Activated T-helper 9 cell treated with anti-CD3 and anti-CD28 coated beads, Interleukin-2, amount 50 U/mL, for 16 hours (primary cell): ENCODE measurements at places on chromosomes 6 and 20.

- no peak for DNase-seq
Measured at GRCh38 chr6:150689900-150690590, 90.4 kb downstream of the PLEKHG1 start.

GRCh38 chr6:120164531-120164930 is 815.0 kb upstream of the MAN1A1 start:
- DNase-seq, result no peak

GRCh38 chr6:135052939-135053338 is 1.7 kb downstream of the HBS1L start:
- no peak for DNase-seq

GRCh38 chr6:53741034-53741823 is 53.6 kb upstream of the LRRC1 start:
- no peak for DNase-seq

- DNase-seq, result no peak
Measured at GRCh38 chr6:1482381-1483166, 93.2 kb downstream of the FOXF2 start.

- DNase-seq, result no peak
Measured at GRCh38 chr20:1386323-1386722, 6.5 kb downstream of the FKBP1A start.

DNA sequence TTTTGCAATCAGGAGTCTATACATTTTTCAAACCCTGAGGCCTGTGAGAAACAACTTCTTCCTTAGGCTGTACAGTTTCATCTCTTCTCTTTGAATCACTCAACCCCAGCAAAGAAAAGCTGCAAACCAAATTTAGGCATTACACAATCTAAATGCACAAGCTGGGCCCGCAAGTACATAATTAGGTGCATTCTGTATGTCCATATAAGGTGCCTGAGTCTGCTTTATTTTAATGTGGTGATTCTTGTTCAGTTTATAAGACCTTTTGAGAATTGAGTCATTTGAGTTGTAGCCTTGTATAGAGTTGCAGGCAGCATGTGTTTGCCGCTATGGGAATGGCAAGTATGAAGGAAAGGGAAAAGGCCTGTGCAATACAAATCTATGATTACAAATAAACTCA is 709.6 kb upstream of the MARCKS start:
- no peak for DNase-seq

DNA sequence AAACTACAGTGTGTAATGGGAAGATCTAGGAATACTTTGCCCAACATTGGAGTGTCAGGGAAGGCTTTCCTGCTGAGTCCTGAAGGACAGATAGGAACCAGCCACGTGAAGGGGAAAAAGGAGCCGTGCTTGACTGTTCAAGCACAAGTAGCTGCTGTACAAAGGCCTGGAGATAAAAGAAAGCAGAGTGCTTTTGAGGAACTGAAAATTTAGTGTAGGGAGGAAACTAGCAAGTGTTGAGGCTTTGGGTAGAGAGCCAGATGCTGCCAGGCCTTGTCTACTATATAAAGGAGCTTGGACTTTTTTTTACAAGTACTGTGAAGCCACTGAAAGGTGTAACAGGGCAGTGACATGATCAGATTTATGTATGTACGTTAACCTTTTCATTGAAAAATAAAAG is 39.0 kb downstream of the DSE start:
- no peak for DNase-seq

GRCh38 chr6:129105793-129106192 is 222.9 kb downstream of the LAMA2 start:
- no peak for DNase-seq

- no peak for DNase-seq
Measured at GRCh38 chr6:13184547-13184946, 143.8 kb downstream of the TBC1D7 start.

GRCh38 chr6:514396-514978 is 122.9 kb downstream of the IRF4 start:
- DNase-seq, result no peak

- no peak for DNase-seq
Measured at GRCh38 chr6:40841721-40842120, 197.3 kb downstream of the UNC5CL start.

GRCh38 chr20:14715400-14715799 is 378.0 kb upstream of the FLRT3 start:
- no peak for DNase-seq

- DNase-seq, result no peak
Measured at GRCh38 chr6:35090734-35091133, 50.4 kb downstream of the TCP11 start.

DNA sequence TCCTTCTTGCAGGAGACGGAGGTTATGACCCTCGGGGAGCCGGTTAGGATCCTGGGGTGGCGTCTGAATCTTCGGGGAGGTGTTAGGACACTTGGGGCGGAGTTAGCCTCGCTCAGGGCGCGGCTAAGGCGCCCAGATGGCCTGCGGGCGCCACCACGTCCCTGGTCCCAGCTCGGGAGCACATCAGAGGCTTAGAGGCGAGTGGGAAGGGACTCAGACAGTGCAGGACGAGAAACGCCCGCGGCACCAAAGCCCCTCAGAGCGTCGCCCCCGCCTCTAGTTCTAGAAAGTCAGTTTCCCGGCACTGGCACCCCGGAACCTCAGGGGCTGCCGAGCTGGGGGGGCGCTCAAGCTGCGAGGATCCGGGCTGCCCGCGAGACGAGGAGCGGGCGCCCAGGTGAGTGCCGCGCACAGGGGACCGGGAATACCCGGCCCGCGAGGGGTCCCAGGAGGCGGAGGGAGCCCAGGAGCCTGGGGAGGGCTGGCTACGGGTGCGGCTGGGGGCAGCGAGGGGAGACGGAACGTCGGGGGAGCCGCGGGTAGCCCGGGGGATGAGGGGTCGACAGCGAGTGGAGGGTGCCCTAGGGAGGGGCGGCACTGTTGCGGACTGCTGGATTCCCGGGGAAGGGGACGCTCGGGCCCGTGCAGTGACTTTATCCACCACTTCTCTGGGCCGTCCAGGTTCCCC is at the start of gene HCK:
Gene HCK, plus strand, starts transcription at position 153 of the 688 bp plus-strand sequence.
- no peak for DNase-seq

DNA sequence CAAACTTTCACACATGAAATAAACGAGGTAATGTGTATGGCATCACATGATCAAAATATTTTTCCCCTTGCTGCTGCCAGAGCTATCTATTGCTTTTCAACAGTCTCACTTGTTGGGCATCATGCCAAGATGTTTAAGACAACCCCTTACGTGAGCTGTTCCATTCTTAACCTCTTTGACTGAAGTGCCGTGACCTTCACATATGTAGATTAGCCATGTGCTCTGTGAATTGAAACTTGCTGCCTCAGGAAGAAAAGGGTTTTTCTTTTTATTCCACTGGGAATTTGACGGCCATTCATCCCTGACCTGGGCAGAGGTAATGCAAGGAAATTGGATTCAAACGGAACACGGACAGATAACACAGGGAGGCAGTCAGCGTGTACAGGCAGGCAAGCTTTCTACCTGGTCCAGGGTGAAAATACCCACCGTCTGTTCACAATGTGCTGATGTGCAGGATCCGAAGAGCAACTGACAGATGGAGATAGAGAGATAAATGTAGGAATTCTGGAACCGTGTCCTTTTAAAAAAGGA is 14.2 kb downstream of the ARID1B start:
- DNase-seq, result no peak

DNA sequence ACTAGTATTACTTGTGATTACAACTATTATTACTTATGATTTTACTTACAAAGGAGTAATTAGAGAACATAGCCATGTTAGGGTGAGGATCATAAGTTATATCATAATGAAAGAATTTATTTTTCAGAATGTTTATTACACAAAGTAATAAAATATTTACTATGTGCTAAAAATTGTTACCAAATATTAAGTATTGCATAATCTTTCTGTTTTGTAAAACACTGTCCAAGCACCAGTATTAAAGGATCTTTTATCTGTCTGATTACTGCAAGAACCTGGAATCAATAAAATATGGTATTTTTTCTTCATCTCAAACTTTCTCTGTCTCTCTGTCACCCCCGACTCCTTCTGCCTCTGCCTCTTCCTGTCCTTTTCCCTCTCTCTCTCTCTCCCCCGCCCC is 250.1 kb downstream of the BCKDHB start:
- DNase-seq, result no peak

DNA sequence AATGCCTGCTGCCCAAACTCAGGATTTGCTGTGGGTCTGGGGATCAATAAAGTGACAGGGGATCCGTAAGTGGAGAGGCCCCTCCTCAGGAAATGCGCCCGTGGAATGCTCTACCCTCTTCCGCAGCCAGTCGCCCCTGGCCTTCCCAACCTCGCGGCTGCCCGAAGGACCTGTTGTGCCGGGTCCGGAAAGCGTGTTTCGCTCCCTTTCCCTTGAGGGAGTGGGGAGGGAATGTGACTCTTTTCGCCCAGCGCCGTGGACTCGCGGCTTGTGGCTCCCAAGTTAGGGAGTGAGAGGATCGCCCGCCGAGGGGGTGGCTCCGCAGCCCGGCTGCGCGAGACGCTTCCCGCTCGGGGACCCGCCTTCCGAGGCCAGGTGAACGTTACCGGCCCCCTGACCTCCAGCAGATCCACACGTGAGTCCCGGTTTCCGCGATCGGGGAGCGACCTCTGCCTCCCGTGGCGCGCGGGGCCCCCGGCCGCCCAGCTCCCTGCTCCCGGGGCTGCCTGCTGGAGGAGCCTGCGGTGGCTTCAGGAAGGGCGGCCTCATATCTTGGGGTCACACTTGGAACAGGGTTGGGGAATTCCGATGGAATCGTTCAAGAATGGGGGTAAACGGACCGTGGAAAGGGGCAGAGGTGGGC is 666 bp downstream of the TPD52L1 start:
- DNase-seq, result no peak

DNA sequence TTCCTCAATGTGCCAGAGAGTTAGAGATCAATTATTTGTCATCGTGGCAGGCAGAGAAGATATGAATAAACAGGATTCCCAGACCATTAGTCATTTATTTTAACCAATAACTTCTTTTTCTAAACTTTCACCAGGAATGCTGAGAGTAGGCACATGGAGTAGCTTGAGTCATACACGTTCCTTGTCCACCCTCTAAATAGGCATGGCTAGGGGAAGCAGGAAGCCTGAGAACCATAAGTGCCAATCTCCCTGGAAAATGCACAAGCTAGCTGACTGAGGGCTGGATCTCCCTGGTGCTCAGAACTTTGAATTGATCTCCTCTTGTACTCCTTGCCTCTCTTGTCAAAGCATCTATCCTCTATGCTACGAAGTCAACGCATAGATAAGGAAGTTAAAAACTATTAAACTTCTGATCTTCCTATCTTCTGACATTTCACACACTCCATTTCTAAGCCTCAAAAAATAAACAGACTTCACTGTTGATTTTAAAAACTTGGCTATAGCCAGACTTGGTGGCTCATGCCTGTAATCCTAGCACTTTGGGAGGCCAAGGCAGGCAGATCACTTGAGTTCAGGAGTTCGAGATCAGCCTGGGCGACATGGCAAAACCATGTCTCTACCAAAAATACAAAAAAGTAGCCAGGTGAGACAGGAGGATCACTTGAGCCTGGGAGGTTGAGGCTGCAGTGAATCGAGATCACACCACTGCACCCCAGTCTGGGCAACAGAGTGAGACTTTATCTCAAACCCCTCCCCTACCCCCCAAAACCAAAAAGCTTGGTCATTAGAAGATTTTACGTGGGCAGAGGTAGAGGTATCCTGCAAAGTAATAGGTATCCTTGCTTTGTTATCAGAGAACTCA is 11.8 kb downstream of the ADTRP start:
- no peak for DNase-seq

DNA sequence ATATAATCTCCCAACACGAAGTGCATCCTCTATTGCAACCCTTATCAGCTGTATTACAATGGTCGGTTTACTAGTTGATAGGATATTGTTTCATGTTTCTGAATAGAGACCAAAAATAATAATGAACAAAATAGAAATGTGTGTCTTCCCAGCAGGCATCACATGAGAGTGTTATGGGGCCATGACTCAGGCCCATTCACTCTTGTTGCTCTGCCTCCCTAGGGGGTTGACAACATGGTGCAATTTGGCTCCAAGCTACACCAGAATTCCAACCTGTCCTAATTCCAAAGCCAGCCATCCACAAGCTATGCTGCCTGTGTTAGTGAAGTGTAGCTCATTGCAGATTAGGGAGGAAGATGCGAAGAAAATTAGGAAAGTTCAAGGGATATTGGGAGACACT is 13.1 kb upstream of the SAYSD1 start:
- no peak for DNase-seq

- no peak for DNase-seq
Measured at GRCh38 chr20:7798176-7798575, 142.1 kb downstream of the HAO1 start.

DNA sequence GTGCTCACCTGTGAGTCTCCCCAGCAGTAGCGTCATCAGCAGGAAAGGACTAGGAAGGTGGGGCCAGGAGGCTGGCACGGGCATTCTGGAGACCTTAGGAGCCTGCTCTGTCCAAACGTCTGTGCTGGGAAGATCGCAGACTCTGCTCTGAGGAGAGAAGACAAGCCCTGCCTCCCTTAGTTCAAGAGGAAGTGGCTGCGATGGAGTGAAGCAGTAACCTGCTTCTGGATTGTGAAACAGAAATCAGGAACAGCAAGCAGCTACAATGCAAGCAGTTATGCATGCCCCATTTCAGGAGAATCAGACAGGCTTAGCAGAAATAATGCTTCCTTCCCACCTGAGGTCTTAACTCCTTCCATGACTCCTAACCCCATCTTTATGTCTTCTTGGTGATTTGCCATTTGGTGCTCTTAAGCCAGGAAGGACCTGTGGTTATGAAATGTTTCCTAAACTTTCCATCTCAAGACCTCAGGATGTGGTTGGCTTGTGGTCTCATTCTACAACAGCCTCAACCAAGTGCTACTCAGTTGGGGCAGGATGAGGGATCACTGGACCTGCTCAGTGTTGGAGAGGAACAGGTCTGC is at the start of gene SIRPB1:
Gene SIRPB1, minus strand, starts transcription at position 149 of the 584 bp plus-strand sequence. Its CDS starts 65 bp downstream, at position 84.
- DNase-seq, result no peak

GRCh38 chr20:63117661-63118302 is 98.1 kb downstream of the YTHDF1 start:
- no peak for DNase-seq

DNA sequence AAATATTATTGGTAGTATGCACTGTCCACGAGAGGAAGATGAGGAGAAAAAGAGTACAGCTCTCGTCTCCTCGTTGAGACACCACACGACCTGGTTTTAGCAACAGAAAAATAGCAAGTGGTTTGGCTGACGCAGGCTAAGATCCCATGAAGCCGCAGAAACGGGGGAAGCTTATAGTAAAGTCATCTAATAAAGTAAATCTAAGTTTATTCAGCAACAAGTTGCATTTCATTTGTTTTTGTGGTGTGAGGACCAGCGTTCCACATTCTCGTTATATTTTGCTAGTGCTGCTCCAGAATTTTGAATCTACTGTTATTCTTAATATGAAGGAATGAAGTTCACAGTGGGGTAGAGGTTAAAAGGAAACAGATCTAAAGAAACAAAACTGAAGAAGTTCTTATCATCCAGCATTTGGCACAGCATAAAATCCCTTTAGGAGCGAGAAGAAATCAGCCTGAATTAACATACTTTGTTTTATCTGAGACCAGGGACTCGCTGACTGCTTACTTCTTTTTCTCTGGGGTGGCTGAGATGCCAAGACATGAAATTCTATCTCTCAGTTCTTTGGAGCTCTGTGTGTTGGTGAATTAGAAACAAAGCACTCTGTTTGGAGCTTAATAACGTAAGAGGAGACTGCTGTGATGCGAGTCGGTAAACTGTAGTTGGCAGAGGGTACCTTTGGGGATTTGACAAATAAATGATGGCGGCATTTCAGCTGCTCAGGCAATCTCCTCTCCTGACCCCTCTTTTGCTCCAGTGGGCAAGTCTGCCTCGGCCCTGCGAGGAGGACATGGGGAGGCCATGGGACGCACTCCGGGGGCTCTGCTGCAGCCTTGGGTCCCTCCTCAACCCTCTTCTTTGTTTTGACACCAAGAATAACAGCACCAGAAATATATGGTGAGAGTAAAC is 24.9 kb upstream of the IRF4 start:
- no peak for DNase-seq
